ENCODE measurements at places on chromosomes 2 and 18.
A peak's percentile ranks its signal among the peaks of the same experiment; 100 is the strongest.

- DNase-seq = no peak
Measured at GRCh38 chr2:26772064-26773001, 8.2 kb downstream of the SLC35F6 start.

DNA sequence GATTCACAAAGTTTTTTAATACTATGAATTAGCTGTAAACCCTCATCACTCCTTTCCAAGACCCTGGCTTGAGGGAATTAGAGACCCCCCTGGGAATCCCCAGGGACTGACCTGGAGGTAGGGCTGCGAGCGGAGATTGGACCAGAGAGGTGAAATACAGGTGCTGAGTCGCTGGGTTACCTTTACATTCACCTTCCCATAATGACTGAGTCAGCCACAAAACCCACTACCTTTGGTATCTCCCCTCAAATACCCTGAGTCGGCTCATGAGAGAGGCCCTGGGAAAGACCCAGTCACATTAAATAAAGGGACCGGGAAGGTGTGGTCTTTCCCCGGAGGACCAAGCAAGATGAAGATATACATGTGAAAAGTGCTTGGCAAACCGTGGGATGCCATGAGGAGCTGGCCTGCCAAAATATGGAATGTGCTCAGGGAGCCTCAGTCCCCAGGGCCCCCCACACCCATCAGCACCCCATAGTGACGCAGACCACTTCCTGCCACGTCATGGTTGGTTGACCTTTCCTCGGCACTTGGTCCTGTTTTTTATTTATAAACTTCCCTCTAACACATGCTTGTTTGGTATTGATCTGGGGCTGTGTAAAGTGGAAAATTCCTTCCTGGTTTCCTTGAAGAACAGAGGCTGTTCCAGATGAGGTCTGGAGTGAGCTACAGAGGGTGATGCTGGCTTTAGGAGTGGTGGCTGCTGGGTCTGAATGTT, 51.4 kb downstream of the IL1RL2 start:
- no peak for DNase-seq

DNA sequence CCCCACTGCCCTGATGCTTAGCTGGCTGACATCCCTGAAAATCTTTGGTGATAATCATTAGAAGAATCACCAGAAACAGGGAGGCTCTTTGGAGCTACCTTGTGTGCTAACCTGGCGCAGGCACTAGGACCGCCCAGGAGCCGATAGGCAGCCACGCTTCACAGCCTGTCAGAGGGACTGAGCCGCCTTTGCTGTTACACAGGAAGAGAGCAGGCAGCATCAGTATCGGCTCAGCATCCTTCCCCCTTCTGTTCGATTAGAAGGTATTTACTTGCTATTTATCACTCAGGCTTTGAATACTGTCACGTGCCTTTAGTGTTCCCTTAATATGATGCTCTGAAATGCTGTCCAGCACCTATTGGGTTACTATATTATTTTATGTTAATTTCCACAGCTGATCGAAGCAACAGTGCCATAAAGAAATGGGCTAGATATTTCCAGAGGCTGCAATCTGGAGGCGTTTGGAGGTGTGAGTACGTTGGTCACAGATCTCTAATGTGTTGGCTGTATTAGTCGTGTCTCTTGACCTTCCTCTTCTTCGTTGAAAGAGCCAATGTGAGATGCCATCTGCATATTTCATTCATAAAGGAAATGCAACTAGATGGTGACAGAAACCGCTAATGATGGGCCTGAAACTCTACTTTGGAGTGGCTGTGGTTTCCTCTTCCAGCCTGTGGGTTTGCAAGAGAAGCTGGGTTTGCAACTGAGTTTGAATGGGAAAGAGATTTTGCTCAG, 110.4 kb upstream of the RAB27B start:
- peak; percentile 11 for DNase-seq

DNA sequence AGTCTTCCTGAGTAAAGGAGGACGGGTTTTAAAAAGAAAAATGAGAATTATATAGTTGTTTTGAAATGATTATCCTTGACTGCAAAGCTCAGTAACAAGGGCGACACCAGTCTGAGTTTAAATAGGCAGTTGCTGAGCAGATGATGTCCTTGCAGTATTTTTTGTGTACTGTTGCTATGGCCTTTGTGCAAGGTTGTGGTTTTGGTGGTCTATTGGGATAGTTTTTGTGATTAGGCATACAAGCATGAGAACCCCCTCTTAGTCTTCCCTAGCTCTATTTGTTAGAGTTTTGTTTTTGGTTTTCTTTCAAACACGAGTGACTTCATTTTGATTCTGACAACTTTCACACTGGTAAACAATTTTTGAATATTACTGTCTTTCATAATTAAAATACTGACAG, 64.1 kb downstream of the TAF4B start:
- DNase-seq = no peak

- DNase-seq = no peak
Measured at GRCh38 chr18:62175521-62175920, 11.3 kb downstream of the PIGN start.

Measured in activated T-helper 9 cell treated with anti-CD3 and anti-CD28 coated beads, Interleukin-2, amount 50 U/mL, for 16 hours (primary cell).